ENCODE measurements at places on chromosomes 11 and 22.

DNA sequence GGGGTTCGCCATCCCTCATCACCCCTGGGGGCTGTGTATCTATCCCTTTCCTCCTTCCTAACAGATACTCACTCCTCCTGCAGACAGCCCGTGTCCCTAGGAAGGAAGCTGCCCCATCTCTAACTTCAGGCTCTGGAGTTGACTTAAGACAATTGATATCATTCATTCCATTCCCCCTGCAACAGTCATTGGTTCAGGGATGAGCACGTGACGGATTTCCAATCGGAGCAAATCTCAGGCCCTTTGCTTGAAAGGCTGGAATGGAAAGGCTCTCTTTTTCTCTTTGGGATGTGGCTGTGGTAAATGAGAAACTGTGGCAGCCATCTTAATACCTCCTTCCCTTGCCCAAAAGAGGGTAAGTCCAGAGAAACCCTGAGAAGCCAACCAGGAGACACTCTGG is 5.0 kb upstream of the SCUBE2 start:
- DNase-seq, result no peak

- no peak for DNase-seq
These were observed 67.8 kb upstream of the CSNK2A3 start for GRCh38 chr11:11420899-11421285.

DNA sequence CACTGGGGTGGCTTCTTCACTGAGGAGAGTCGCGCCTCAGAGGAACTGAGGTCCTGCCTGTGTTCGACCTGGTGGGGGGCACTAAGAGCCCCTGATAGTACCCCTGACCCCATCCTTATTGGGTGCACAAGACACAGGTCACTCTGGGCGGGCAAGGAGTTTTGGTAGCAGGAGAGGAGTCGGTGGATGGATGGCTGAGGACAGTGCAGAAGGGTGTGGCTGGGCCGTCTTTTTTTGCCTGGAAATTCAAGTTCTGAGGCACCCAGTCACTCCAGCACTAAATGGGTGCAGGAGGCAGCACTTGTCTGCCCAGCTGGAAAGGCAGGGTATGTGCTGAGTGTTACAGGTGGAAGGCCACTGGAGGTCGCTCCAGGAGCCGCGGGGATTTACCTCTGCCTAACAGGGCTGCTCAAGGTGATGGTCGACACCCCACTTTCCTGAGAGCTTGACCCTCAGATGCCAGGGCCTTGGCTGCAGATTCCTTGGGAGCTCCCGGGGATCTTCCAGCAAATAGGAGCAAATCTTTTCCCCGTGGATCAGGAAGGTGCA is 960 bp downstream of the TSSC4 start:
- DNase-seq, result no peak

DNA sequence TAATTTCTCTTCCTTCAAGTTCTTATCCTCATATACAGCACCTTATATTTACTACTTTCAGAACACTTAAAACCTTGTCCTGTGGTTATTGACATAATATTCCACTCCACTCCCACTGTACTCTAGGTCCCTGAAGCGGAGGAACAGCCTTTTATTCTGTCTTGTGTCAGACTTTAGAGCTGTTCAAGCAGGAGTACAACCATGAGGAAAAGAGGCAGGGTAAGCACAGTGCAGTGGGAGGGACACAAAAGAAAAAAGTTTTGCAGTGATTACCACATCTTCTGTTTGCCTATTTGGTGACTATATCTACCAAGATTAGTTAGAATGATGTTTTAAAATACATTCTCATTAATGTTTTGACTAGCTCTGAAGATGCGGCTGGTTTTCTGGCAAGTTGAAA is 122.0 kb upstream of the CEP126 start:
- no peak for DNase-seq

- DNase-seq, result no peak
These were observed 61.0 kb upstream of the SORL1-AS1 start for GRCh38 chr11:121513807-121514206.

- DNase-seq, result peak; percentile 33
These were observed 66.0 kb downstream of the RDX start for GRCh38 chr11:110230377-110230776.

GRCh38 chr11:122864386-122865115 is 18.0 kb upstream of the JHY start:
- no peak for DNase-seq

GRCh38 chr11:79536155-79536917 is 95.5 kb upstream of the TENM4 start:
- DNase-seq, result no peak

- no peak for DNase-seq
These were observed 14.9 kb downstream of the TBCEL start for GRCh38 chr11:121038648-121039409.

- DNase-seq, result no peak
These were observed 73.4 kb upstream of the TEAD1 start for GRCh38 chr11:12600829-12601228.

GRCh38 chr11:87259736-87260135 is 222.0 kb downstream of the TMEM135 start:
- DNase-seq, result no peak

DNA sequence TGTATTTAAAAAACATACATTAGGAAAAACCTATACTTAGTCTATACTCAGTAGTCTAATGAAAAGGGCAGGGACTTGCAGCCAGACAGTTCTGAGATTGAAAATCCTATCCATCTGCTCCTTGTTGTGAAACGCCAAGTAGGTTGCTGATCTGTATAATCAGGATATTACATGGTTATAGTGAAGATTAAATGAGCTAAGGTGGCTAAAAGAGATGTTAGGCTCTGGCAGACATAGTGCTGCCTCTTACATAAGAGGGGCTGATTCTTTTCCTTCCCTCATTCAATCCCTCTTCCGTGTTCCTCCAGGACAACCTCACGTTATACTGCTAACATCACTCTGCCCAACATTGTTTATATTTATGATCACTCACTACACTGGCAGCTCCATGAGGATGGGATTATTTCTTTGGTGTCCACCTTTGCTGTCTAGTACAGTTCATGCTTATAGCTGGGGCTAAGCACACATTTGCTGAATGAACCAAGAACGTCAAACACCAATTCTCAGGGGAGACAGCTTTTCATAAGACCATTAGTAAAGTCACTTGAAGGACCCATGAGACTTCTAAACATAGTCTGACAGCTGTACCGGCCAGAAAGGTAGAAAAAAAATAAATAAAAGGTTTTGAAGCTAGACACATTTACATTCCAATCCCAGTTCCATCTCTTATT is 46.3 kb downstream of the GAB2 start:
- DNase-seq, result no peak

DNA sequence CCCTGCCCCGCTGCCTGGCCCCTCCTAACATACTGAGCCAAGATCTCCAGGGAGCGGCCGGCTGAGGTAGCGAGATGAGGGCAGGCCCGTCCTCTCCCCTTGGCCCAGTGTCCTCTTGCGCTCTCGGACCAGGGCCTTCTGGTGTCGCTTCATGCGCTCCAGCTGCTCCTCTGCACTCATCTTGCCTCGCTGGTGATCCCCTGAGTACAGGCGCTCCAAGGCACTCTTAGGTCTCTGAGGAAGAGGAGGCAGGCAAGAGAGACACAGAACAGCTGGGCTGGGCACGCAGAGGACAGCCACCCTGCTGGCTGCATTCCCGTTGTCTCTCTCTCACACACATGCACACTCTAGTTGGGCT is 50.6 kb downstream of the C11orf58 start:
- no peak for DNase-seq

DNA sequence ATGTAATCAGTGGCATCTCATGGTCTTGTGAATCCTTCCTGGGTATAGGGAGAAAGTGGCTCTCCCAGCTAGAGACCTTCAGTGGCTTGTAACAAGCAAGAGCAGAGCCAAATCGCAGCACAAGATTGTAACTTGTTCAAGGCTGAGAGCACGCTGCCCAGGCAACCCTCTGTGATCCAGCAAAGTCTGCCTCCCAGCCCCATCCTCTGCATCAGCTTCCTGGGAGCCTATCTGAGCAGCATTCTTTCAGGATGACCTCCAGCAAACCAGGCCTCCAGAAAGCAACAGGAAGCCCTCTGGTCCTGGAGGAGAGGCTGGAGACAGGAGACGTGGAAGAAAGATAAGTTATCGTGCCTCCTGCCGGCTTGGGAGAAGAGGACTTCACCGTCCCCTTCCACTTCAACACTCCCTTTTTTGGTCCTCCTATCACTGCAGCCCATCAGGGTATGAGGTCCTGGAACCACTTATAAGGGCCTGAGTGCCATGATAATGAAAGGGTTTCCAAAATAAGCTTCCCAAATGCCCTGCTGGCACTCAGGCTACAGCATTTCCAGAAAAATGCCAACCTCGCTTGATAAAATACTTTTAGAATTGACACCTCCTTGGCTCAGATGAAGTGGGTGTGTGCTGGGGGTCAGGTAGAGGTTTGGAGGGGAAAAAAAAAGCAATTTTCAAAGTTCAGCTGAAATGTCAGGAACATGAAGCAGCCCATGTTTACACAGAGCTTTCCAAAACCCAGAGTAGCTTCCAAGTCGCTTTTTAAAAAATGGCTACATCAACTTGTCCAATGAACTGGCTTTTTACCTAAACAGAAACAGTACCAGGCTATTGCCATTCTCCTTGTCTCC is 80.2 kb downstream of the PLEKHA7 start:
- peak; percentile 27 for DNase-seq

DNA sequence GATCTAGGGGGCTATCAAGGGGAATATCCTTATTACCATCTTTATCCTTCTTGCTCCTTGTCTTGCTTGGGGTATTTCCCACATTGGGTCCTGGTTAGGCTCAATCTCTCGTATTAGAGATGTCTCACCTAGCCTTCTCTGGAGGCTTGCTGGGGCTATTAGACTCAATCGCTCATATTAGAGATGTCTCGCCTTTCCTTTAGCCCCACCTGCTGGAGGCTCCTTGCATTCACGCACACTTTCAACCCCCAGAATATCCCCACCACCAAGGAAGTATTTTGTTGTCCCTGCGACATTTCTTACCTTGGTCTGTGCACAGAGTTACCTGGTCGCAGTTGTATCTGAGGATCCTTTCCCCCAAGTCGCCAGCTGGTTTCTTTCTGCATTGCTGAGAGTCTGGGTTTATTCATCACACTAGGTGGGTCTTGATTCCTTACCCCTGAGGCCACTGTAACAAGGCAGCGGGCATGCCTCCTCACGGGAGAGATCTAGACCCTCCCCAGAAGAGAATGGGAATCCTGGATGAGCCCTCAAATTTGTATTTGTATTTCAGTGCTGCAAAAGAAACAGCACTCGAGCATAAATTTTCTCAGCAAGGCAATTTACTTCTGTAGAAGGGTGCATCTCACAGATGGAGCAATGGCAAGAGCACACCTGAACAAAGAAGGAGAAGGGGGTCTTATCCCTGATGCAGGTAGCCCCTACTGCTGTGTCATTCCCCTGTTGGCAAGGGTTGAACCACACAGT is 15.9 kb upstream of the HYLS1 start:
- peak; percentile 56 for DNase-seq

GRCh38 chr11:43574949-43575912 is 105.3 kb upstream of the HSD17B12 start:
- peak; percentile 53 for DNase-seq

- DNase-seq, result no peak
These were observed 30.1 kb downstream of the GRAMD4 start for GRCh38 chr22:46650078-46650810.

DNA sequence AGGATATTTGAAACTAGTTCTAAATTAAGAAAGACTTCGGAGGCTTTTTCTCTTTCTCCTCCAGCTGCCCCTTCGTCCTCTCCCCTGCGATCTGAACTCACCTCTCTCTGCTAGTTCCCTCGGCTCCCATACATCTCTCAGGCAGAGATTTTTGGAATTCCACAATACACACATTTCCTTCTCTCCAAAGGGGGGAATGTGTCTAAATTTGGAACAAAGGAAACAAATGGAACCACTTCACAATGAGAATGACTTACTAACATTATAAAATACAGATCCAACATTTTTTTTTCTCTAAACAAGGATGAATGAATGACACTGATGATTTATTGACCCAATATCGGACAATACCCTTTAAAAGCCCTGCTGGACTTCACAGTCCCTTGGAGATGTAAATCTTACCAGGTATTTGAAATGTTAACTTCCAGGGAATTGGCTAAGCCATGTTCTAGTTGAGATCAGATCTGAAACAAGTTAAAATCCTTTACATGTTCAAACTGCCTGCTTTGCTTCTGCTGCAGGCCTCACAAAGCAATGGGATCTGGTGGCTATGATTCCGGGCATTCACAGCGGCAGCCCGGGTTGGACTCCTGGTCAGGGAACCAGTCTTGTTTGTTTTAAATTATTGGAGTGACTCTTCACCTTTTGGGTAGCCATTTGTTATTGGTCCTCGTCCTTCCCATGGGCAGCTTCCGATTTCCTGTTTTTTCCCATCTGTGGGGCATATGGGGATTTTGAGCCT is 20.5 kb upstream of the GSTP1 start:
- DNase-seq, result no peak

DNA sequence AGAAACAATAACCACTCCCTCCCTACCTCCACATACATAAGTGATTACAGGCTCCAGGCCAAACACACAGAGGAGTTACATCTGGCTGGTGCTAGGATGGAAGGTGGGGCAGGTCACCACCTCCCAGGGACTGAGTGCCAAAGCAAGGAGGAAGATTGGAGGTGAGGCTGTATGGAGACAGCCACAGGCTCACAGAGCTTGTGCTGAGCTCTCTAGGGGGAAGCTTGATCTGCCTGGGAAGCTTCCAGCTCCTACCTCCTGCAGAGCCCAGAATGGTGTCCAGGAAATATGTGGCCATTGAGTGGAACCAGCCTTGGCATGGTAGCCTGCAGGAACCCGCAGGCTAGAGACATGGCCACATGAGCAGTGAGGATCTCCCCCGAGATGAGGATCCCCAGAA is 3.6 kb upstream of the MED15 start:
- peak; percentile 40 for DNase-seq

- DNase-seq, result no peak
These were observed 15.9 kb downstream of the PGA5 start for GRCh38 chr11:61256710-61257482.

DNA sequence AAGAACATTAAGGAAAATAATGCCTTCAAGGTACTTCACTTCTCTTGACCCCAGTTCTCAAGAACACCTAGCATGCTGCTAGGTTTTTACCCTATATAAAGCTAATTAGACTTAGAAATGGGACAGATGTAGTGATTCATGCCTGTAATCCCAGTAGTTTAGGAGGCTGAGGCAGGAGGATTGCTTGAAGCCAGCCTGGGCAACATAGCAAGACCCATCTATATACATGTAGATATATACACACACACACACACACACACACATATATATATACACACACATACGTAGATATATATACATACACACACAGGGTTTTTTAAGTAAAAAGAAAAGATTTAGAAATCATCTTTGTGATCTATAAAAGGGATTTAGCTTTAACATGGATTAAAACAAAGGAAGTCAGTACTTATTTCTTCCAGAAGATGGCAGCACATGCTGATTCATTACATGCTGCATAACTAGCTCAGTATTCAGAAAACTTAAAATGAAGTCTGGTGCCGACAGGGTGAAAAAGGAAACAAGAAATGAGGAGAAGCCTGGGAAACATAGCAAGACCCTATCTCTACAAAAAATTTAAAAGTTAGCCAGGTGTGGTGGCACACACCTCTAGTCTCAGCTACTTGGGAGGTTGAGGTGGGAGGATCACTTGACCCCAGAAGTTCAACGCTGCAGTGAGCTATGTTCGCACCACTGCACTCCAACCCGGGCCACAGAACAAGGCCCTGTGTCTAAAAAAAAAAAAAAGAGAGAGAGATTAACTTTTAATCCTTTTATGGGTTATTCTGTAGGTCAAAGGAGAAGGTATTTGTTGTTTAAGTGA is 28.5 kb upstream of the RBX1 start:
- peak; percentile 85 for DNase-seq

- no peak for DNase-seq
These were observed 35.4 kb upstream of the SMIM38 start for GRCh38 chr11:69120096-69120875.

- DNase-seq, result no peak
These were observed 88.0 kb upstream of the DBX1 start for GRCh38 chr11:20248121-20248772.
